ENCODE measurements at places on chromosomes 1 and 21. TPM values are rescaled to one million over a fixed set of nuclear protein-coding genes. Genes with fewer than 3 reads are reported as not detected.

Gene OR2T29
- not detected for total RNA-seq

Gene MPZ
- 0.29 TPM for total RNA-seq

Gene C1orf185
- not detected for total RNA-seq

Gene SYPL2
- not detected for total RNA-seq

Gene DNAJC28
- 0.39 TPM for total RNA-seq

Gene CDC20
- 204 TPM for total RNA-seq

Gene ESPN
- total RNA-seq: not detected

Gene AQP10
- total RNA-seq: not detected

Gene SPRR2D
- 430 TPM for total RNA-seq

Gene CR2
- total RNA-seq: not detected

Gene OLIG2
- not detected for total RNA-seq

Gene SPRR1A
- not detected for total RNA-seq

Gene G0S2
- total RNA-seq: not detected

Gene TTLL7
- total RNA-seq: 2.0 TPM

Gene CAMSAP2
- 144 TPM for total RNA-seq

Gene S100A2
- total RNA-seq: 5,064 TPM

Gene F3
- 296 TPM for total RNA-seq

Gene DBT
- 11.0 TPM for total RNA-seq

Gene DPT
- 1.9 TPM for total RNA-seq

Gene NBPF4
- total RNA-seq: not detected

Gene CRYAA
- not detected for total RNA-seq

Gene MAPKAPK2
- 178 TPM for total RNA-seq

Gene TNFRSF18
- not detected for total RNA-seq

Gene COL6A2
- 0.61 TPM for total RNA-seq

Gene C1orf87
- total RNA-seq: not detected

Gene CLCA1
- not detected for total RNA-seq

Gene COL9A2
- not detected for total RNA-seq

Gene RGS8
- not detected for total RNA-seq

All from MCF 10A (cell line).